ENCODE measurements at places on chromosomes 12 and 14. TPM values are rescaled to one million over a fixed set of nuclear protein-coding genes. Genes with fewer than 3 reads are reported as not detected.

Gene SOX5
- not detected for total RNA-seq

Gene CLEC6A
- total RNA-seq: not detected

Gene IFT43
- 41.6 TPM for total RNA-seq

Gene KSR2
- total RNA-seq: 0.66 TPM

Gene HVCN1
- 0.80 TPM for total RNA-seq

Gene CACNB3
- total RNA-seq: 31.2 TPM

Gene DAD1
- 322 TPM for total RNA-seq

Gene MIP
- total RNA-seq: 0.20 TPM

Gene KLRK1
- not detected for total RNA-seq

Gene NAA30
- total RNA-seq: 11.5 TPM

Gene NXPH4
- 3.8 TPM for total RNA-seq

Gene CCNK
- 42.5 TPM for total RNA-seq

Gene EPS8
- total RNA-seq: 39.1 TPM

Gene NFATC4
- total RNA-seq: 0.07 TPM

Gene WSCD2
- not detected for total RNA-seq

Gene KRT79
- not detected for total RNA-seq

Gene DENR
- 57.1 TPM for total RNA-seq

Gene GPR162
- total RNA-seq: 0.41 TPM

Gene COX8C
- not detected for total RNA-seq

Gene BICDL1
- total RNA-seq: 4.5 TPM

Gene LRTM2
- not detected for total RNA-seq

Gene VIPAS39
- 15.2 TPM for total RNA-seq

All from A549 treated with CpdA at 1 μM for 4 hours (cell line).